ENCODE measurements at places on chromosomes 3 and 15.

GRCh38 chr3:193909387-193909786, 226.6 kb upstream of the HES1 start:
- no peak for DNase-seq

DNA sequence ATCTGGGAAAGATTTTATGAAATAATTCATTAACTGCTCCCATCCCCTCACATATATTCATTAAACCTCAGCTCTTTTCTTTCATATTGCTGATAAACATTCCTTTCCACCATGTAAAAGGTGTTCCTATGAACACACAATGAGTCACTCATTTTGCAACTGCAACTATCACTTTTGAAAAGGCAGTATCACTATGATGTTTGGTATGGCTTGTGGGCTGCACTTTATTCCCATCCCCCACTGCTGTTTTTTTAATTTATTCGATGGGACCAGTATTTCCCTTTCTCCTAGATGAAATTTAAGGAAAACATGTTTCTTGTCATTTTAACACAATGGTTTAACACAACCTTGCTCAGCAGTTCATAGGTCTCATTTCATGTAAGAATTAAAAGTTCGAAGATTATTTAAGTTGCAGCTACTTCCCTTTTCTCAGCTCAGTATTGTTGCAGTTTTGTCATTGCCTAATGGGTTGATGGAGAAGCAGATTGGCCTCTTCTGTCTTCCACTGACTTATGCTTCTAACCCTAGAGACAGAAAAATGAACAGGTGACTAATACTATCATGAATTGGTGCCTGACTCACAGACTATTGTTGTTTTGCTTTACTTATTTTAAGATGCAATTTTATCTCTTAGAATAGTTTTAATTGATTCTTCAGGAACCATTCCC, 280.3 kb downstream of the ZPLD1 start:
- no peak for DNase-seq

DNA sequence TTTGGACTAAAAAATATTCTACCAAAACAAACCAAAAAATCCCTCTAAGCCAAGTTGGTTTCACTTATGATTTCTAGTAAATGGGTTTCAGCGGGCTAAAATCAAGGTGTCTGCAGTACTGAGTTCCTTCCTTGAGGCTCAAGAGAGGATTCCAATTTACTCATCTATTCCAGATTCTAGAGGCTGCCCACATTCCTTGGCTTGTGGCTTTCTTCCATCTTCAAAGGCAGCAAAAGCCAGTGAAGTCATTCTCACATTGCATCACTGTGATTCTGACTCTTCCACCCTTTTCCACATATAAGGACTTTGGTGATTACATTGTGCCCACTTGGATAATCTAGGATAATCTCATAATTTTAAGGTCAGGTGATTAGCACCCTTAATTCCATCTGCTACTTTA, 48.1 kb downstream of the DPPA2 start:
- DNase-seq = no peak

- peak; percentile 49 for DNase-seq
These were observed 167.7 kb downstream of the GHSR start for GRCh38 chr3:172280406-172281051.

DNA sequence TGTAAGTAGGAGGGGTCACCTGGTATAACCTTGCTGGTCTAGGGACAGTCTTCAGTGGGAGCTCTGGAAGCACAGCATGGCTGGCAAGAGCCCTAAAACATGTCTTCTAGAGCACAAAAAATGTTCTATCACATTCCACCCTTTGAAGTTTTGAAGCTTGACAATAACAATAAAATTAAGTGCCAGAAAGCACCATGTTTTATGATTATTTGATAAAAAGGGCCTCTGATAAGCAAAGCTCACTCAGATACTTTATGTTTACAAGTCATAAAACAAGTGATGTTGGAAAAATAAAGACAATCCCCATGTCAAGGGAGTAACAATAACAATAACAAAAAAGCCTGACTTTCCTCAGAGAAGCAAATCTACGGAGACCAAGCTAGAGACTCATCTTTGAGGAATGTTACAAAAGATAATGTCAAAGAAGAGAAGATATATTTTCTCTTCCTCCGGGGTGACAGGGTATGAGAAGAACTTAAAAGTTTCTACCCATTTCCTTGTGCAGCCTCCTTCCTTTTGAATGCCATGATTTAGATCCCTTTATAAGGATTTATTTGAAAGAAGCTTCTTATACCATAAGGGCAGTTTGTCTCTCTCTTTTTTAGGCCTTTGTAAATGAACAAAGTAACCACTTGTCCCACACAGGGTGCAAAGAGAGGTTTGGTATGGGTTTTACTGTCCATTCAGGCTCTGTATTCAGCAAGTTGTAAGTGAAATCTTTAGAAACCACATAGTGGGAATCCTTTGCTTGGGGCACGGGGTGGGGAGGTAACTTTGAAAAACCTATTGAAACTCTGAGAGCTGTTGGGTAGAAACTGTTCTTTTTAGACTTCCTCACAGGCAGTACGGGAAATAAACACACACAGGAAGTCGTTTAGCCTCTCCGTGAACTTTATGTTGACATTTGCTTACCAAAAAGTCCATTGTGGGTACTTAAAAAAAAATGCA, 109.6 kb upstream of the RBMS3 start:
- DNase-seq = no peak

DNA sequence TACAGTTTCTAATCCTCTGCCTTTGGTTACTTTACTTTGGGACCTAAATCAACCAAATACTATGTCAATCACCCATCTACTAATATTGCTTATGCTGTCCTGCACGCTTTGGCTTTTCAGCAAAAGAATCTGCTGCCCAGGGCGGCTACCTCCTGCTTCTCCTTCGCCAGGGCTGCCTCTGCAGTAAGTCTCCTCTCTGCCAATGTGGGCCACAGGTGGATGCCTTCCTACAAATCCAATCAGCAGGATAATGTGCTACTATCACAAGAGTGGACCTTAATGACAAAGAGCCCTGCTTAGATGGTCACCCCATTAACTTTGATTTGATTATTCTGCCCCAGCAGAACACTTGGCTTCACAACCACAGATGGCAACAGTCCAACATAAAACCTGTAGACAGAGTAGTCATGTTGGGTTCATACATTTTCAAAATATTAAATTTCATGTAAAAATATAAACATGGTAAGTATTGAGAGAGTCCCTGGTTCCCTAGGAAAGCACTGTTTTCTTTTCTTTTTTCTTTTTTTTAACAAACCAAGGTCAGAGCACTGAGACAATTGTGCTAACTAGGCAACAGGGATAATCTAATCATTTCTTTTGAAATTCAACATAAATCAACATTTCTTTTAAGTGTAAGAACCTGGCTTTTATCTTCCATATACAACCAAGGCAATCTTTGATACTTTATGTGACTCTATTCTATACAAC, 298.3 kb downstream of the ZBTB20 start:
- no peak for DNase-seq

GRCh38 chr15:70857562-70858285, 3.8 kb upstream of the LARP6 start:
- no peak for DNase-seq

DNA sequence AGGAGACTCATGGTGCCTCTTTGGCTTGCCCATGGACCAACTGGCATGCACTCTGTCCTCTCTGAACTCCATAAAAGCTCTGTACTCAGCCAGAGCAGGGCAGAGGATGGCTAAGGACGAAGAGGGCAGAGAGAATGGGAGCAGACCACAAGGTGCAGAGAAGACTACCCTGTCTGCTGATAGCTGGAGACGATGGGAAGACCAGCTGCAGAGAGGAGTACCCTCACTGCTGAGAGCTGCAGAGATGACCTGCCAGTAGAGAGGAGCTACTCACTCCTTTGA, 65.0 kb downstream of the THBS1 start:
- DNase-seq = no peak

DNA sequence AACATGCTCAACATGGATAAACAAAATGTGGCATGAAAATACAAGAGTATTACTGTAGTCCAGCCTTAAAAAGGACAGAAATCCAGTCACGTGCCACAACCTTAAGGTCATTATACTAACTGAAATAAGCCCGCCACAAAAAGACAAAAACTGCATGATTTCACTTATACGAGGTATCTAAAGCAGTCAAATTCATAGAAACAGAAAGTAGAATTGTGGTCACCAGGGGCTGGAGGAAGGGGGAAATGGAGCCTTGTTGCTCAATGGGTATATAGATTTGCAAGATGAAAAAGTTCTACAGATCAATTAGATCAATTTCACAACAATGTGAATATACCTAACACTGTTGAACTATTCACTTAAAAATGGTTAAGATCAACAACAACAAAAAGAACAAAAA, 7.4 kb downstream of the GLB1 start:
- no peak for DNase-seq

All from amniotic stem cell (primary cell).